ENCODE measurements at places on chromosomes 11 and 22.

DNA sequence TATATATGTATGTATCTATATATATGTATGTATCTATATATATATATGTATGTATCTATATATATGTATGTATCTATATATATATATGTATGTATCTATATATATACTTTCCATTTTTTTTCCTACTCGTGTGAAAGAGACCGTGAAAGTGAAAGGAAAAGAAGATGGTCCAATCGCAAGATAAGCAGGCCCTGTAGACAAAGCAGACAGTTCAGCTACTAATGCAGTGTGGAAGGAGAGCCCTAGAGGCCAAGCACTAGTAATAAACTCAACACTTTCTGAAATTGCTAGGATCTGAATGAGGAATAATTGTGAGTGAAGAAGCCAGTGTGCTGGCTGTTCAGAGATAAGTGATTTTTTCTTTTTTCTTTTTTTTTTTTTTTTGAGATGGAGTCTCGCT, 47.2 kb downstream of the MCHR1 start:
- no peak for DNase-seq

- no peak for DNase-seq
Measured at GRCh38 chr11:61158691-61159381, 2.4 kb downstream of the VPS37C start.

DNA sequence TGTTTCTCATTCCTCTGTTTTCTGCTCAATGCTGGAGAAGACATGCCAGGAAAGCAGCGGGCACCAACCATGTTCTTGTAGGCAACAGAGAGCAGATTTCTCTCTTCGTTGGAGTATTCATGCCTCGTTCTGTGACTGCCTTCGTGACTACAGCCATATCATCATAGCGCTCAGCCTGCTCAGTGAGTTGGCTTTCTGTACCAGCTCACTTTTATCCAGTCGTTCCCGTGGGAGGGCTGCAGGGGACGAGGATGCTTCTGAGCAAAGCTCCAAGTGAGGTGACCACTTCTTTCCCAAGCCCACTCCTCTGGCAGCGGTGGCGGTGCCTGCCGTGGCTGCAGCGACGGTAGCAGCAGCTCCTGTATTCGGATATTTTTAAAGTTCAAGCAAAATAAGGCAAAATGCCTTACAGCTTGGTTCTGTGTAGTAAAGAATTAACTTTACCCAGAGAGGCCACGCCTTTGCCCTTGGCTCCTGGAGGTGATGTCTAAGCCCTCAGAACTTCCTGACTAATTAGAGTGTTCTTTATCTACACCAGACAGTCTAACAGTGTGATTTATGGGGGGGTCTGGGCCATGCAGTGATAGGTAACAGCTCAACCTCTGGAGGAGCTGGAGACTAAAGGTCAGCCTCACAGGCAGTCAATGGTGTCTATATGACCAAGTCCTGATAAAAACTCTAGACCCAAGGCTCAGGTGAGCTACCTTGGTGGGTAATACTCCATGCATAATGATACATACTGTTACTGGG, 35.3 kb downstream of the LDHAL6A start:
- no peak for DNase-seq

GRCh38 chr22:19814428-19814827, 40.2 kb downstream of the GNB1L start:
- no peak for DNase-seq

GRCh38 chr11:101323997-101324396, 194.4 kb upstream of the PGR start:
- no peak for DNase-seq

DNA sequence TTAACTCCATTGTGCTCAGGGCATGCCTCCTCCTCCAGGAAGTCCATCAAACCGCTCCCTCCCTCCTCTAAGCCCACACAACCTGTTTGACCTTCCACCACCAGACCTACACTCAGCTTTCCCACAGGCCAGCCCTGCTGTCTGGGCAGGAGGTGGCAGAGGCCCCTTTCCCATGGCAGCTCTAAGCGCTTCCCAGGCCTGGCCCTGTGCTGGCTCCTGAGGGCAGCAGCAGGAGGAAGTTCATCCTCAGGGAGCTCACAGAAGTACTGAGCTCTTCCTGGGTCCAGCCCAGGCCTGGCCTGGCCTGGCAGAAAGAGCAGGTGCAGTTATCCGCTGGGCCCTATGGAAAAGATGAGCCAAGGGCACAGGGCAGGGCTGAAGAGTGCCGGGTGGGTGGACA, 31.4 kb downstream of the ARAP1 start:
- no peak for DNase-seq

GRCh38 chr11:128896356-128896755, 5.2 kb downstream of the KCNJ5 start:
- no peak for DNase-seq

DNA sequence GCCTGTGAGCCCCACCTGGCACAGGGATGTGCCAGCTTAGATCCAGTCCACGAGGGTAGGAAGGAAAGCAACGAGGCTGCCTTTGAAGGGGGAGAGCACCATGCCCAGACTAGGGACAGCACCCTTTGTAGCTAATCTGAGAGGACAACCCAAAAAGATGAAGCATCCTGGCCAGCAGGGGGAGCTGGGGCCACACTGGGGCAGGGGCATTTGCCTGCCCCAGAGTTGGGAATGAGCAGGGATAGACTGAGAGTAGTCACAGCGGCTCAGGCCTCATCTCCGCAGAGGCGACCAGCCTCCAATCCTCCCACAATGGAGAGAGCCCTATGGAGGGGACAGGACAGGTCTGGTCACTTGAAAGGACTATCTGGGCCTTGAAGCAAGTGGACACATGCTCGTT, 16.4 kb downstream of the LMO1 start:
- no peak for DNase-seq

DNA sequence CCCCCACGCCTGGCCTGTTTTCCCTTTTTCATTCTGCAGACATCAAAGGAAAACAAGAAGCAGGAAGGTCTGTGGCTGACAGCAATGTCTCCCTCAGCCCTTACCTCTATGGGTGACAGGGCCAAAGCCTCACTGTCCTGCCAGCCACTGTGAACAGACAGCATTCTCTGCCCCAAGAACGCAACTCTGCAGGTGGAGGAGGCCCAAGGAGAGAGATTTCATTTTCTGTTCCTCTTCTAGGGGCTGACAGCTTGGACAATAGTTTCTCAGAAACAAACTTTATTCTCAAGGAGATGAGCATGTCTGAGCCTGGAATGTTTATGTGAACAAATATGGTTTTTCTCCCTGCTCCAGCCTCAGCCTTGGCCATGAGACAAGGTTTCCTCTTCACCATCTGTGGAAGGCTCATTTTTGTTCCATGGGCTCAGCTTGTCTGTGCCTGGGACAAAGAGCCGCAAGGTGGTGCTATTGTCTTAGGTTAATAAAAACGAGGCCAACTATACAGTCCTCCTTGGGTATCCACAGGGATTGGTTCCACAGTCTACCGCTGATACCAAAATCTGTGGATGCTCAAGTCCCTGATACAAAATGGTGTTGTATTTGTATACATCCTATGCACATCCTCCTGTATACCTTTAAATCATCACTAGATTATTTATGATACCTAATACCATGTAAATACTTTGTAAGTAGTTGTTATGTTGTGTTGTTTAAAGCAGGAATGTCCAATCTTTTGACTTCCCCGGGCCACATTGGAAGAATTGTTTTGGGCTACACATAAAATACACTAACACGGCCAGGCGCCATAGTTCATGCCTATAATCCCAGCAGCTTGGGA, 5.8 kb downstream of the PIWIL3 start:
- DNase-seq, result no peak

- DNase-seq, result no peak
Measured at GRCh38 chr11:120052196-120052775, 85.6 kb downstream of the TRIM29 start.

- DNase-seq, result no peak
Measured at GRCh38 chr22:45216133-45217003, 24.3 kb downstream of the KIAA0930 start.

- DNase-seq, result no peak
Measured at GRCh38 chr22:37805810-37806277, 1.9 kb upstream of the GCAT start.

DNA sequence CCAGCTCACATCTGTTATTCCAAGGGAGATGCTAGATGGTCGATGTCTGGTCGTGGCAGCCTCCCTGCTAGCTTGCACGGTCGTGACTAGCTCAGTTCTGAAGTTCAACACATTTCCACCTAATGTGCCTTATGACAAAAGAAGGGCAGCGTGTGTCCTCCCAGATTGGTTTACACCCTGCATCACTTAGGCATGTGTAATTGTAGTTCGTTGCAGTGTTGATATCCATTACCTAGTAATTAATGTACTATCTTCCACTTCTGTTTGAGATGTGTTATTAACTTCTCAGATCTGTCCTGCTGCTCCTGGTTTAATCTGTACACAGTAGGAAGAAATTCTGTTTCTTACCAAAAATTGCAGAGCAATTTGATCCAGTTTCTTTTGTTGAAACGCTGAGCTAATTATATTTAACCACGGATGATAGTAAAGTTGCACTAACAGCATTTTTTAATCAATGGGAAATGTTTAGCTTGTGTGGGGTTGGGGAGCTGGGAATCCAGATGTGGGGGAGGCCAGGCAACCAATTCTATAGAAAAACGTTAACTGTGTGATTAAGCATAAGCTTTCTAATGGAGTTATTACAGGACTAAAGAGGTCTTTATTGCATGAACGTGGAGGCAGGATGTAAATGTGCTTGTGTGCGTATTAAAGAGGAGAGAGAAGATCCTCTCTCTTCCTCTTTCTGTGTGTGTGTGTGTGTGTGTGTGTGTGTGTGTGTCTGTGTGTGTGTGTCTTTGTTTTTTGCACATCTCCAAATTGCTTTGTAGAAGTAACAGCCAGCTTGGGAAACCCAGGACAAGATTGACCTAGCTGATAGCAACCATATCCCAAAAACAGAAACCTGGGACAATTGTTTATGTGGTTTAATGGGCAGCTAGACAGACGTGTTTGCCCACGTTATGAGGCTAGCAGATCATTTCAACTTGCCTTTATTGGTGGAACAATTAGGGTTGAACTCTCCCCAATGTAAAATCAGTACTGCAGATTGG, 145.7 kb upstream of the TTC12 start:
- DNase-seq, result no peak

- no peak for DNase-seq
Measured at GRCh38 chr11:117385906-117386305, 58.3 kb downstream of the CEP164 start.

DNA sequence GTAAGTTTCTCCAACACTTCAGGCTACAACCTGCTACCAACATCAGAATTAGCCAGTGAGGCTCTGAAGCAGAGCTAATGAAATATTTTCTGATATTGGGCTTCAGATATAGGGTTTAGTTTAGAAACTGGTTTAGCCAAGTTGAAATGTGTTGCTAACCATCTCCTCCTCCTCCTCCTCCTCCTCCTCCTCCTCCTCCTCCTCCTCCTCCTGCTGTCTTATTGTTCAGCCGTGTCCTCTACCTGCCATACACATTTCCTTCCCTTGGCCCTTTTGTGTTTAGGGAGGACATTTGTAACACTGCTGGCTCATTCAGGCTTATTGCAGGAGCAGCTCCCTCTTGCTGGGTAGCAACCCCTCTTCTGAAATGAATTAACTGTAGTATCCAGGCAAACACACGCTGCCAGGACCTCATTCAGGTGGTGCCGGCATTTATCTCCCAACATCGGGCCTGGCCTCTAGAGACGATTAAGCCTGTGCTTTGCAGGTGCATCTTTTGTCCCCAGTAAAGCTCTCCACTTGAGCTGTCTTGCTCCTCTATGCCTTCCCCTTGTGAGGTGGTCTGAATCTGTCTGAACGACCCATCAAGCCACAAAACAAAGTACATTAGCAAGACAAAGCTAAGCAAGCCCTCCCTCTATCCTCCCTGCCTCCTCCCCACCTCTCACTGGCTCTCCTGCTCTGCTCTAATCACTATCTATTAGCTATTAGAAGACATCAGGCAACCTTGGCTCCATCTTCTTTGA, 82.9 kb downstream of the KCNJ1 start:
- DNase-seq, result no peak

DNA sequence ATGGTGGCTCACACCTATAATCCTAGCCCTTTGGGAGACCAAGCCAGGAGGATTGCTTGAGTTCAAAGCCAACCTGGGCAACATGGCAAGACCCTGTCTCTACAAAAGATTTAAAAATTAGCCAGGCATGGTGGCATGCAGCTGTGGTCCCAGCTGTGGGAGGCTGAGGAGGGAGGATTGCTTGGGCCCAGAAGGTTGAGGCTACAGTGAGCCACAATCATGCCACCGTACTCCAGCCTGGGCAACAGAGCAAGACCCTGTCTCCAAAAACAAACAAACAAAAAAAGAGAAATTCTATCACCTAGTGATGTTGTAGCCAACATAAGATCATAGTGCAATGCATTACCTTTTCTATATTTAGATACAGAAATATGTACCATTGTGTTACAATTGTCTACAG, 113.8 kb downstream of the NAT10 start:
- no peak for DNase-seq

DNA sequence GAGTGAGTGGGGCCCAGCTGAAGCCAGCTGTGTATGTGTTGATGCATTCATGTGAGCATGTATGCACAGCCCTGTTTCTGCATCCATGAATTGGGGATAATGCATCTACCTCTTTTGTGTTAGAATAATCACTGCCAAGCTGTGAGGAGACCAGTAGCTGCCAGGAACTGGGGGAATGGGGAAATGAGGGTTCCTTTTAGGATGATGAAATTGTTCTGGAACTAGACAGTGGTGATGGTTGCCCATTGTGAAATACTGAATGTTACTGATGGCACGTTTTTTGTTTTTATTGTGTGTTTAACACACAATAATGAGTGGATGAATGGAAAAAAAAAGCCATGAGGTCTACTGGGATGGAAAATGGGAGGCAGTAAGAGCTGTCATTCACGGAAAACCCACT, 45.3 kb upstream of the WNT11 start:
- no peak for DNase-seq

DNA sequence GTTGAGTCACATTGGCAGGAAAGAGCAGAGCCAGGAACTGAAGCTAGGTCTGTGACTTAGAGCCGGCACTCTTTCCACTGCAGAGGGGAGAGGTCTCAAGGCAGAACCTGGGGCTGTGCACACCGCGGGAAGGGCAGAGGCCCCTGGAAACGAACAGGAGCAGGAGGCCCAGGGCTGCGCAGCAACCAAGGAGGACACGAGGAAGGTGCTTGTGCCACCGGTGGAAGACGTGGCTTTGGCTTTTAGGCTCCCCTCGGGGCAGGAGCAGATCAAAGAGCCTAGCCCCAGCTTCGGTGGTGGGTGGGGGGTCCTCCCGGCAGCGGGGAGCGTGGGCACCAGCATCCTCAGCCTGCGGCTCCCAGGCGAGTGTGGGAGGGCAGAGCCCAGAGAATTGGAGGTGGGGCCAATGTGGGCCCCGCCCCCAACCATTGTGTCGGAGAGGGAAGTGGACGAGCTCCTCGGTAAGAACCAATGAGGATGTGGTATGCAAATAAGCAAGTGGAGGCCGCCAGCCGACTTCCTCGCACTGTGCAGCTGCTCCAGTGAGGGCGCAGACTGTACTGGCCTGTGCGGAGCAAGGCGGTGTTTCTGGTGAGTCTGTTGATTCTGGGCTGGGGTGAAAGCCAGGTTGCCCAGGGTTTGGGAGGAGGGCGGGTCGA, at the start of gene CCDC116:
Gene CCDC116, plus strand, starts transcription at position 524 of the 659 bp plus-strand sequence. CDS start 422 bp downstream, outside the sequence.
- DNase-seq, result no peak

Data from kidney capillary endothelial cell (primary cell).